ENCODE measurements at places on chromosomes 3 and 15.

GRCh38 chr3:177224414-177224813 is 27.1 kb upstream of the TBL1XR1 start:
- no peak overlapping the region for H3K27ac ChIP-seq
- H3K4me3 ChIP-seq: no peak overlapping the region
- H3K27me3 ChIP-seq: no peaks in the 10 kb centered on the region
- DNase-seq: no peak
- peaks cover 33% of the 10 kb centered on the region for H3K4me1 ChIP-seq

DNA sequence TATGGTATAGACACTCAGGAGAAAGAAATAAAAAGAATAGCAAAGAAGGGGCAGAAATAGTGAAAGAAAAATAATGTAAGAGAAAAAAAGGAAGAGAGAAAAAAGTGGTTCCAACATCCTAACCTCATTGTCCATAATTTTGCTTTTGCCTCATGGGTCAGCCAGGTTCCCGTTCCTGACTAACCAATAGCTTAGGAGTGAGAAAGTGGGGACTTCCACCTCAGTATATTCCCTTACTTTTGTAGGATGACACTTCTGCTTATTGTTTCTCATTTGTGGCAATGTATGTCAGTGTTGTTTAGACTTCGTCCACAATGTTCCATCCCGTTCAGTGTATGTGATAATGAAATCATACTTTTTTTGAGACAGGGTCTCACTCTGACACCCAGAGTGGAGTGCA is 9.3 kb upstream of the SLC12A8 start:
- H3K27ac ChIP-seq: no peak overlapping the region
- H3K36me3 ChIP-seq: peaks cover 4% of the 10 kb centered on the region
- no peaks in the 10 kb centered on the region for H3K27me3 ChIP-seq
- H3K4me1 ChIP-seq: peaks cover 11% of the 10 kb centered on the region
- no peak for DNase-seq
- H3K4me3 ChIP-seq: no peak overlapping the region

GRCh38 chr15:82137261-82137660 is 91.4 kb upstream of the MEX3B start:
- no peaks in the 10 kb centered on the region for H3K27me3 ChIP-seq
- H3K36me3 ChIP-seq: peaks cover 72% of the 10 kb centered on the region
- no peak overlapping the region for H3K27ac ChIP-seq
- peaks cover 13% of the 10 kb centered on the region for H3K4me1 ChIP-seq
- no peak for DNase-seq

- H3K4me1 ChIP-seq: no peaks in the 10 kb centered on the region
- no peaks in the 10 kb centered on the region for H3K36me3 ChIP-seq
- H3K27me3 ChIP-seq: no peaks in the 10 kb centered on the region
These were observed 1004.4 kb upstream of the ALCAM start for GRCh38 chr3:104362319-104362718.

GRCh38 chr3:177446165-177446601 is 248.9 kb upstream of the TBL1XR1 start:
- H3K4me1 ChIP-seq: peaks cover 23% of the 10 kb centered on the region
- H3K4me3 ChIP-seq: no peak overlapping the region
- H3K36me3 ChIP-seq: no peaks in the 10 kb centered on the region
- no peak for DNase-seq

DNA sequence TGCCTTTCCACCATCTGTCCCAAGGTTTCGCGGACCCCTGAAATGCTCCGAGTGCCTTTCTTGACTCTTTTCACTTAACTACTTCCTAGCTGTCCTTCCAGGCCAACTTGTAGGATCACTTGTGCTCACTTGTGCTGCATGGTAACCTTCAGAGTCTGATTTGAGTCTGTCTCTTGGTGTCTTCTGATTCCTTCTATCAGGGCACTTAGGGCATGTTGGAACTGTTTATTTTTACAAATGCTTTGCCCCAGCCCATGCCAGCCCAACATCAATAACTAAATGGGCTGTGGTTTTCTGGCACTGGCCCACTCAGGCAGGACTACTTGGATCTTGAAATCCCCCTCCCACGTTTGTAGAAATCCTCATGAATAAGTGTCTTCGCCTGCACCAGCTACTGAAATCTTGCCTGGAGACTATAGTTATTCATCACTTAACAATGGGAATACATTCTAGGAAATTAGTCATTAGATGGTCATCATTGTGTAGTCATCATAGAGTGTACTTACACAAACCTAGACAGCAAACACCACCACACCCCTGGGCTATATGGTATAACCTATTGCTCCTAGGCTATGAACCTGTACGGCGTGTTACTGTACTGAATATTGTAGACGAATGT is 123.1 kb upstream of the STRIT1 start:
- no peaks in the 10 kb centered on the region for H3K4me1 ChIP-seq
- no peaks in the 10 kb centered on the region for H3K27me3 ChIP-seq
- DNase-seq: no peak
- no peaks in the 10 kb centered on the region for H3K36me3 ChIP-seq

DNA sequence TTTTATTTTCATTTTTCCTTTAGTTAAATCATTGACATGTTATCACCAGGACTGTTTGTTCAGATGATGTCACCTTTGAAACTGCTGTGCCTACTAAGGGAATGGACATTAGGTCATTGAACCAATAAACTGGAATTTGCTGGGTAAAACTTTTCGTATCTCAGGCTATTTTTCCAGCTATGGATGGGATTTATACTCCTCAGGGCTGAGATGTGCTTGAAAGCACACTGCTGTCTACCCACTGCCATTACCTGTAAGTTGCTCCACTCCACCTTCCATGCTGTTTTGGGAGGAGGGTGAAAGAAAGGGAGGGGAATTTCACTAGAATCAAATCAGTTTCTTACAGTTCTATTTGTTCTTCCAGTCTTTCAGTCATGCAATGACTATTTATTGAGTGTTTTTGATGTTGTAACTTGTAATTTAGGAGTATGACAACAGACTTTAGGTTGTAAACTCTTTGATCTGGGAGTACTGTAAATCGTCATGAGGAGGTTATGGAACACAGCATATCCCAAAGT is 11.3 kb downstream of the EHD4 start:
- no peak for DNase-seq
- H3K4me3 ChIP-seq: no peak overlapping the region
- no peak overlapping the region for H3K27ac ChIP-seq
- peaks cover 34% of the 10 kb centered on the region for H3K4me1 ChIP-seq
- H3K27me3 ChIP-seq: no peaks in the 10 kb centered on the region
- H3K36me3 ChIP-seq: peaks cover 33% of the 10 kb centered on the region

- H3K27ac ChIP-seq: no peak overlapping the region
- H3K36me3 ChIP-seq: no peaks in the 10 kb centered on the region
- H3K27me3 ChIP-seq: peaks cover 9% of the 10 kb centered on the region
- peaks cover 8% of the 10 kb centered on the region for H3K4me1 ChIP-seq
These were observed 42.1 kb downstream of the PRTG start for GRCh38 chr15:55700876-55701275.

- H3K36me3 ChIP-seq: no peaks in the 10 kb centered on the region
- no peaks in the 10 kb centered on the region for H3K27me3 ChIP-seq
- no peak for DNase-seq
- H3K4me1 ChIP-seq: peaks cover 7% of the 10 kb centered on the region
- H3K27ac ChIP-seq: no peak overlapping the region
These were observed 529.5 kb upstream of the TGFBR2 start for GRCh38 chr3:30076899-30077298.

DNA sequence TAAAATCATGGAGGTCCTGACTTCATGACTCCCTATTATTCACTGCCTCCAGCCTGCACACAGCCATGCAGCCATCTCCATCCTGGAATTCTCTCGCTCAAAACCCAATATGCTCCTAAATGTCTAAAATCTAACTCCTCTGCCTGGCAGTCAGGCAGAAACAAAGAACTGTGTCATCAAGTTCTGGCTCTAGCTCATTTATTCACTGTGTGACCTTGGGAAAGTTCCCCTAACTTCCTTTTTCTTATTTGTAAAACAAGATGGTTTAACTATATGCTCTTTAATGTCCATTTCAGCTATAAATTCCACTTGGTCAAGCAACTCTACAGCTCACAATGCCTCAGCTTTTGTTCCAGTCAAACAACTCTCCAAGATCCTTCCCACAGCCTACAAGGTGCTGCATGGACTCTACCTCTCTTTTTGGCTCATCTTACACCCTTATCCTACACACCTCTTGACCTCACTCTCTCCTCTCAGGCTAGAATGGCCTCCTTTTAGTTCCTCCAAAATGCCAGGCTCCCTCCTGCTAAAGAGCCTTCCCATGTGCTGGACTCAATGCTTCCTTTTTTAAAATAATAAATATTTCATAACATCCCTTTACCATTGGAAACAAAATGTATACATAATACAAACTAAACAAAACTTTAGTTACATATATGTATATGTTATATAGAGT is 16.4 kb downstream of the PIK3CB start:
- H3K4me3 ChIP-seq: no peak overlapping the region
- H3K4me1 ChIP-seq: peaks cover 45% of the 10 kb centered on the region
- peak overlapping the region; percentile 0 for H3K27ac ChIP-seq
- DNase-seq: no peak
- peaks cover 5% of the 10 kb centered on the region for H3K36me3 ChIP-seq
- H3K27me3 ChIP-seq: no peaks in the 10 kb centered on the region

DNA sequence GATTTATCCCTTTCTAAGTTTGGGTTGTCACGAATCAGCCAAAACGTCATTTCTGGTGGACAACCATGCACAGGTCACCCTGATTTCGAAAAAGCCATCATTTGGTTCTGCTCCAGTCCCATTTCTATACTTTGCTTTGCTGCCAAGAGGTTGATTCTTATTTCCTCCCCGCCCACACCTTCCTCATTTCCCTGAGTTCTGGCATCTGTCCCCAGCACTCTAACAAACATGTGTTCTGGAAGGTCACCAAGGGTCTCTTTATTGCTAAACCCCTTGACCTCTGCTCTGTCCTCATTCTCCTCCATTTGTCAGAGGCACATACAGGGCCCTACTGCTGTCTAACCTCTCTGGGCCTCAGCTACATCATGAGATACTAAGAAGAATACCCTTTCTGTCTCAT is 36.4 kb upstream of the PTPRG start:
- DNase-seq: no peak
- H3K4me3 ChIP-seq: no peak overlapping the region
- H3K27me3 ChIP-seq: no peaks in the 10 kb centered on the region
- peaks cover 14% of the 10 kb centered on the region for H3K4me1 ChIP-seq

DNA sequence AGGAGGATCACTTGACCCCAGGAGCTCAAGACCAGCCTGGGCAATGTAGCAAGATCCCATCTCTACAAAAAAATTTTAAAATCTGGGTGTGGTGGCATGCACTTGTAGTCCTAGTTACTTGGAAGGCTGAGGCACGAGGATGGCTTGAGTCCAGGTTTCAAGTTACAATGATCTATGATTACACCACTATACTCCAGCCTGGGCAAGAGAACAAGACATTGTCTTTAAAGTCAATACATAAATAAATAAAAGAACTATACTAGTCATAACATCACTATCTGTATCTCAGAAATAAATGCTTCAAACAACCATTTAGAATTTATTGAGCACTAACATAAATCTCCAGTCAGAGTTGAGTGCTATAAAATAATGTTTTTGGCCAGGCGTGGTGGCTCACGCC is 8.5 kb upstream of the PHLDB2 start:
- H3K36me3 ChIP-seq: no peaks in the 10 kb centered on the region
- H3K4me3 ChIP-seq: no peak overlapping the region
- no peak for DNase-seq
- no peak overlapping the region for H3K27ac ChIP-seq

GRCh38 chr15:52014616-52015015 is 4.4 kb upstream of the MAPK6 start:
- no peak overlapping the region for H3K4me3 ChIP-seq
- H3K27me3 ChIP-seq: no peaks in the 10 kb centered on the region
- no peak overlapping the region for H3K27ac ChIP-seq
- peaks cover 2% of the 10 kb centered on the region for H3K36me3 ChIP-seq
- no peak for DNase-seq

DNA sequence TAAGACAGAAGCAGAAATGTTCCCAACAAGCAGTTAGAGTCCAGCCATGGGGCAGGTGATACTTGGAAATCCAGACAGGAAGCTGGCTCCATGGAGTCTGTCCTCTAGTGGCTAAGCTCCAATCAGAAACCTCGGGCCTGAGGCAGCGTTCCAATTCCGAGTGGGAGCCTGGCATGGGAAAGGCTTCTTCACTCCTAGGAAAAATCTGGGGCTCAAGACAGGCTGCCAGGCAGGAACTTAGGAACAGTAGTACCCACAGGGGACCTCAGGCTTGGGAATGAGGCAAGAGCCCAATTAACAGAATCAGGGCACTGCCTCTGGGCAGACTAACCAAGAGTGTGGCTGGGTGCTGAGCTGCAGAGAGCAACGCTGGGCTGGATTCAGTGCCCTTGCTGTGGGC is 6.2 kb upstream of the ATP13A4 start:
- H3K27me3 ChIP-seq: no peaks in the 10 kb centered on the region
- no peak overlapping the region for H3K27ac ChIP-seq
- no peaks in the 10 kb centered on the region for H3K36me3 ChIP-seq
- no peak overlapping the region for H3K4me3 ChIP-seq
